ENCODE measurements at places on chromosomes 16 and 17.

- peak; percentile 87 for DNase-seq
Measured at GRCh38 chr17:4444782-4445473, 11.2 kb downstream of the SPNS3 start.

DNA sequence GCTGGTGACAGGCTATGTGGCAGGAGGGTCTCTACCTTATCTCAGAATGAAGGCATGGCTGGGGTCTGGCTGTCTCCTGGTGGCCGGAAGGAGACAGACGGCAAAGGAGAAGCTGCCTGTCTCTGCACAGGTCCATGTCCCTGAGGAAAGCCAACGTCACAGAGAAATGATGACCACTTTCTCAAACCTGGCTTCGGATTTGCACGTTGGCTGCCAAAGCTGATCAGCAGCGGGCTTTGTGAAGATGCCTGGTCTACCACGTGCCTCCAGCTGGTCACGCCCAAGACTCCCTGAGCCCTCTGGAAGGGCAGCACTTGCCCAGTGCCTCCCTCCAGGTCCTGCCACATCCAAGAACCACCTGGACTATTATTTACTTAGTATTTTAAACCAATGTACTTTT lies 8.4 kb downstream of the DEXI start:
- peak; percentile 18 for DNase-seq

- DNase-seq, result no peak
Measured at GRCh38 chr17:49755663-49756283, 8.2 kb downstream of the FAM117A start.

GRCh38 chr16:57944970-57945739 lies 25.8 kb downstream of the CNGB1 start:
- no peak for DNase-seq

GRCh38 chr16:85096921-85097320 lies 15.4 kb downstream of the CIBAR2 start:
- DNase-seq, result no peak

- DNase-seq, result no peak
Measured at GRCh38 chr16:27174007-27174406, 29.3 kb upstream of the KDM8 start.

DNA sequence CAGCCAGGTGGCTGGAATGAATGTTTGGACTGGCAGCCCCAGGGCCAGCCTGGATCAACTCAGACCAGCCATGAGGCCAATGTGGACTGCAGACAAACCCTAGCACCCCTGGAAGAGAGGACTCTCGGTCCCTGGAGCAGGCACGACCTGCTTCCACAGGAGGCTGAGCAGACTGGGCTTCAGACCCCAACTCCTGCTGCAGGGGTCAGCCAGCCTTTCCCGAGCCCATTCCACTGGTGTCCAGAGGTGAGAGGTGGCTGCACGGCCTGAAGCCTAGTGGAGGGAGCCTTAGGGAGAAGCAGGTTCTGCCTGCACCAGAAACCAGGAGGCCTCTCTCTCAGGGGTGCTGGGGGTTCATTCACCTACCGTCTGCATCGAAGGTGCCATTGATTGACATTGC lies 97.1 kb downstream of the CPPED1 start:
- DNase-seq, result no peak

DNA sequence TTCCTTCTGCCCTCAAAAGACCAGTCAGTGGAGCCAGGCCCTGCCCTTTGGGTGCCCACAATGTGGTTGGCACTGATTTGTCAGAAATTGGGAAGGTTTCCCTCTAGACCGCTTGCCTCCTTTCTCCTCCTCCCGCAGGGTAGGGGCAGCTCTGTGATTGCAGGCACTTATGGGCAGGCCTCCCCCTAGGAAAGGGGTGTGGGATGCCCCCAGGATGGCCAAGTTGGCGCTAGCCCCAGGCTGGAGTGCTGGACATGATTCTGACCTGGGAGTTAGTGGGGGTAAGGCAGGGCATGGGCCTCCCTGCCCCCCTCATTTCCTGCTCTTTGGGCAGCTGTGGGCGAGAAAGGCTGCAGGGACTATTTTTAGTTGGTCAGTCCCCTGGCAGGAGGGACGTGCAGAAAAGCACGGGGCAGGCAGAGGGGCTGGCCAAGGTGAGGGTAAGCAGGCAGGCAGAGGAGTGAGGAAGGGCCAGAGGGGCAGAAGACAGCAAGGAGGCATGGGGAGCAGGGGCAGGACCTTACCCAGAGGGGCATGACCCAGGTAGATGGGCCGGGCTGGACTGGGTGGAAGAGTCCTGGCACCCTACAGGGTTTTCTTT lies 3.3 kb downstream of the RARA start:
- DNase-seq, result no peak

- DNase-seq, result no peak
Measured at GRCh38 chr16:54216268-54216667, 70.3 kb downstream of the IRX3 start.

GRCh38 chr16:76900285-76901263 lies 290.4 kb upstream of the MON1B start:
- DNase-seq, result no peak

GRCh38 chr17:73069841-73070240 lies 22.6 kb downstream of the SLC39A11 start:
- DNase-seq, result no peak

- DNase-seq, result peak; percentile 32
Measured at GRCh38 chr16:66516808-66517585, 32.9 kb downstream of the TK2 start.

DNA sequence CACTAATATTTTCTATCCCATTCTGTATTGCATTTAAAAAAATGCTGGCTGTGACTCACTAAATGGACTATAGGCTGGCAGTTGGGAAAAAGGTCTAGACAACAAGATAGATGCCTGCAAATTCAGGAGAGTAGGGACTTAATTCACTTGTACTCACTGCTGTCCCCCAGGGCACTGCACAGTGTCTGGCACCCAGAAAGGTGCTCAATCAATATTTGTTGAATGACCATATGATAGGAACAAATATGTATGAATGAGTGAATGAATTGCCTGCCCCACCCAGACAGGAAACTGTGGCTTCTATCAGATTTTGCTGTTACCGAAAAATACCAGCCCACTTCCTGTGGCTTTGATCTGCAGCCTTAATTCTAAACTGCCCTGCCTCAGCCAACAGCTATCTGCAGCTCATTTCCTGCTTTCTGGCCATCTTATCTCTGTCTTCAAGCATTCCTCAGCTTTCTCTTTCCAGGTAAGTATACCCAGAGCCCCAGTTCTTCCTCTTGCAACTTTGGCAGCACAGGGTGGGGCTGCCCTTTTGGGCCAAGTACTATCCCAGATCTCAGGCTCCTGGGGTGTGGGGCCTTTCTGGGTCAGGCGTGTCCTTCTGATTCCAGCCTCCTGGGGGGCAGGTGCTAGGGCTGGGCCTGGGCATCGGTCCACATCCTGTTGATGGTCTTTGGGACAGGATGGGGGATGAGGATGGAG lies 15.3 kb upstream of the TNS4 start:
- DNase-seq, result no peak

DNA sequence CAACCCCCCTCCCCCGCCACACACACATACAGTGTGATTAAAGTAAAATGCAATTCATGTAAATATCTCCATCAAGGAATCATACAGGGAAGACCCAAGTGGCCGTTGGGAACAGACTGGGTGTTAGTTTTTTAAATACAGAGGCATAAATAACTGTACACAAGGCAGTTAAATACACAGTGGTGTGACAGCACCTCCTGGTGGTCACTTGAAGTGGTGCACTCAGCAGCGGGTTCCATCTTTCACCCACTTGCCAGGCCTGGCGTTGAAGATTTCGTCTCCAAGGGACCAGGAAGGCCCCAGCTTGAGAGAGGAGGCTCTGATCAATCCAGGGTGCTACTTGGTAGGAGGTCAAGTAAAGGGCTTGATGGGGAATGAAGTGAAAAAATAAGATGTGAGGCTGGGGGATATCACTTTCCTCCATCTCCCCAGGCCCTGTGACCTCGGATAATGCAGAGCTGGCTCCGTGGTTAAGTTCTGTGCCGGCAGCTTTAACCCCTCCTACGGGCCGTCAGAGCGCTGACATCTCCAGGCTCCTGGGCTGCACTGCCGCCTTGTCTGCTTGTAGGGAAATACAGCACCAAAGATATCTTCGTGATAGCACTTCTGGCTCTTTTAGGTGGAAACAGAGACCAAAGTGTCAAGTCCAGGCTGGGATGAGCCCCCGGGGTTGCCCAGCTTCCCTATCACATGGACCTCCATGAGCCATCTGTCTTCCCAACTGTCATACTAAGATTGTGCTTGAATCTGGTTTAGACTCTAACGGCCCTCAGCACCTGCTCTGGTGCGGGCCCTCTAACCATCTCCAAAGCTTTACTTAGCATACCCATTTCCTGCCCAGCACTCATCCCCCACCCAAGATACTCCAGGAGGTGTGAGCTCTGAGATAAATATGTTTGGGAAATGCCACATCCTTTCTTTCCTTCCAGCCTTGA lies 20.7 kb downstream of the LGALS9 start:
- no peak for DNase-seq

DNA sequence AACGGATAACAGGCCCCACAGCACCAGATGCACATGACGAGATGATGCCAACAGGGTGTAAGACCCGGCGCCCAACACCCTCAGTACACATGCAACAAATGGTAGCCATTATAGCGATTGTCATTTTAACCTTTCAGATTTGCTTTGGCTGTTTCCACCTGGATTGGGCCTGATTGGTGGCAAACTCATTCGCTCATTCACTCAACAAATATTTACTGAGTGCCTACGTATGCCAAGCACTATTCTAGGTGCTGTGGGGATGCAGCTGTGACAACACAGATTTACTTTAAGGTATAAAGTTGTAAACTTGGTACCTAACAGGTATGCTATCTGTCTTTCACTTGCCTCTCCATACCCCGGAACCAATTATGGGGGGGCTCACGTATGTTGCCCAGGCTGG lies 66.8 kb downstream of the SRCIN1 start:
- no peak for DNase-seq

DNA sequence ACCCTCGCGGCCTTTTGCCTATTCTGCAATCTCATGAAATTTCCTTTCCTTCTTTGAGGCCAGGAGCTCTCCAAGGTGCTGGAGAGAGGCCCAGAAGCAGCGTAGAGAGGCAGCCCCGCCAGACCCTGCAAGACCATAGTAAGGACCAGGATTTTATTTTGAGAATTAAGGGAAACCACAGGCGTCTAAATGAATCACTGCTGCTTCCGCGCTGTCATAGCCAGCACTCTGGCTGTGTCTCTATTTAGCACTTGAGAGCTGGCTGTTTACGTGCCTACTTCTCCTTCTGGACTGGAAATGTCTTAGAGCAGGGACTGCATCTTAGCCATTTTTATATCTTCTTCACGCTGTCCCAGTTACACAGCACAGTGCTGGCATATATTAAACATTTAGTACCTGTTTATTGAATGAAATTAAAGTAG lies 37.6 kb upstream of the PIRT start:
- no peak for DNase-seq
